ENCODE measurements at places on chromosomes 7 and 10.

DNA sequence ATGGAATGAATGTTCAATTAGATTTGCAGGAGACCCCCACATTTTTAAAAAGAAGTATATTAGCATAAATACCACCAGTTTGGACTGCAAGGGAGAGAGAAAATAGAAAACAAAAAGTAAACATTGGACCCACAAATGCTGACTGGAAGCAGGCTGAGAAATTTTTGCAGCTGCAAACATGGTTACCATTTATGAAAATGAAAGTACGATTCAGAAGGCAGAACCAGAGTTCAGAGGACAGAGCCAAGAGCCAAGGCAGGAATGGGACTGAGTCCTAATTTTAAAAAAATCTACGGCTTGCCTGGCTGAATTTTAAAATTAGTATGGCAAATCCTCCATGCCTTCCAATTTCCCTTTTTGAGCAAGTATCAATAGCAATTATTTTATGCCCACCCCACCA lies 74.6 kb upstream of the NPS start:
- DNase-seq: no peak

DNA sequence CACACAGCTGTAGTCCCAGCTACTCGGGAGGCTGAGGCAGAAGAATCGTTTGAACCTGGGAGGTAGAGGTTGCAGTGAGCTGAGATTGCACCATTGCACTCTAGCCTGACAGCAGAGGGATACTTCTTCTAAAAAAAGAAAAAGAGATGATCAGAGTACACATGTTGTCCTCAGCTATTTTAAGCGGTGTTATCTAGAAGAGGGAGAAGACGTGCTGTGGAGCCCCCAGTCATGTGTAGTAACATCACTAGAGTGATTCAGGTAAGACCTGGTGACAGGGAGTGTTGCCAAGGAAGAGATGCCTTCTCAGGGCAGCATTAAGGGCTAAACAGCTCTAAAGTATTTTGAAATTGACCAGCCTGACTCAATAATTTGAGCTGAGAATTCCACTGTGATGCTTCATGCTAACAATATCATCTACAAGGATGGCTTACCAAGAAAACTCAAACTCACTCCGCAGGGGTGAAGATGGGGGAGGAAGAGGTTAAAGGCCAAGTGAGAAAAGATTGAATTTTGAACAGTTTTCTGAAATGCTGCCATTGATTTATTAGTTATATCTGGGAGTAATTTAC lies 97.4 kb downstream of the KLF6 start:
- DNase-seq: no peak

DNA sequence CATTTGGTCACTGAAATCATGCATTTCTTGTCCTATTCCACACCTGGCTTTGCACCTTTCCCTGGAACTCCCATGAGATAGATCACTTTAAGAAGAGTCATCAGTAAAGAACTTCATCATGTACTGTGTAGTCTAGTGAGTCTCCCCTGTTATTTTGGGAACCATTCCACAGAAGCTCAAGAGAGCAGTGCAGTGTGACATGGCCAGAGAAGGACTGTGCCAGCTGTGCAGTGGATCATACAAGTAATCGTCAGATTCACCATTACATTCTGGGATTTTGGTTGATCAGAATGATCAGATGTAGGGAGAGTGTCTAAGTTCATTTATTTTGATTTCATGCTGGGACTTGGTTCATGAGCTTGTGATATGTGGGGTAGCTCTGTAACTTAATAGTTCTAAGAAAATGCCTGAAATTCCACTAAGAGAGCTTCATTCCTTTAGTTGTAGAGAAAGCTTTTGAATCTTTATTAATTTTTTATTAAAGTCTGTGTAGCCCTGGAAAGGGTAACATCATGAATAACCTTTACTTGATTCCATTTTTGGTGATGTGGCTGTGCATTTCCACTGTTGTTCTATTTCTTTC lies 166.8 kb downstream of the SUGCT start:
- DNase-seq: no peak

- DNase-seq: no peak
Observed at GRCh38 chr7:30412782-30413504, 65.6 kb downstream of the NOD1 start.

DNA sequence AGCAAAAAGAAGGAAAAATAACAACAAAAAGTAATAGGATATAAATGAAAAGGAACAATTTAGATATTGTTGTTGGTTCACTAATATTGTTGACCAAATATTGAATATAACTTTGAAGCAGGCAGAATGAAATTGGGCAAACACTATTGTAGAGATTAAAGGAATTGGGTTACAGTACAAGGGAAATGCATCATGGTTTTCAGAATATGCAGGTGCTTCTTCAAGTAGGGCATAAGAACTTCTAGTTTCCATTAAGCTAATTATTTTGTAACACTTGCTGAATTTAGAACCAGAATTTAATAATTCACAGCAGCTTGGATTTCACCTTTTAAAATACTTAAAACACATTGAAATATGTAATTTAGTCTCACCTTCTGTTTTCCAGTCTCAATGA lies 36.5 kb downstream of the RPA3 start:
- no peak for DNase-seq

GRCh38 chr10:123912466-123912865 lies 20.9 kb upstream of the CPXM2 start:
- no peak for DNase-seq

DNA sequence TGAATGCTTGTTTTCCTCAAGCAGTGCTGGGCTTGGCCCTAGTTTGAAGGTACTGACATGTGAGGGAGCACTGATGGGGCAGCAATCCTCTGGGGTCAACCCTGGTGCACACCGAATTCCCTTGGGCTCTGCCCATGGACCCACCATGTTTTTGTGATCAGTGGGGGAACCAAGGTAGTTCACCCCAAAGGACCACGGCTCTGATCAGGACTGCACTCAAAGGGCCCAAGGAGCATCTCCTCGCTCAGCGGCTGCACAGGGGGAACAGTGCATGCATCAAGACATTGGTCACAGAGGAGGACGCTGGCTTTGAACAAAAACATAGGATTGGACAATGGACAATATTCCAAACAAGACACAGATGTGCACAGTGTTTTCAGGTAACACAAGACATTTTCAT lies 12.7 kb downstream of the CXCL12 start:
- DNase-seq: no peak

GRCh38 chr10:129272176-129272575 lies 194.9 kb upstream of the MGMT start:
- DNase-seq: peak; percentile 61

DNA sequence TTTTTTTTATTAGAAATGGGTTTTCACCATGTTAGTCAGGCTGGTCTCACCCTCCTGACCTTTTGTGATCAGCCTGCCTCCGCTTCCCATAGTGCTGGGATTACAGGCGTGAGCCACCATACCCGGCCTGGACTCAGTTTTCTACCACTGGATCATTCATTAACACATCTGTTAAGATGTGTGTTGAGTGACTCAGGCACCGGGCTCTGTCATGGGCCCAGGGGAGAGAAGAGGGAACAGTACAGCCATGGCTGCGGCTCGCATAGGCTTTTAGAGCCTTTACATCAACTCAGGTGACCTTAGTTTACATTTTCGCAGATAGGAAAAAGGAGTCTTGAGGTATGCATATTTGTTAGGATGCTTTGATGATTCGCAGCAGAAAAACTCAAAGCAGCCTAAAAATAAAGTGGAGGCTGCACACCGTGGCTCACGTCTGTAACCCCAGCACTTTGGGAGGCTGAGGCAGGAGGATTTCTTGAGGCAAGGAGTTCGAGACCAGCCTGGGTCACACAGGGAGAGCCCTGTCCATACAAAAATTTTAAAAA lies 3.1 kb upstream of the ARPC1B start:
- DNase-seq: no peak

- DNase-seq: no peak
Observed at GRCh38 chr7:129307592-129307991, 82.8 kb downstream of the AHCYL2 start.

- no peak for DNase-seq
Observed at GRCh38 chr7:150891740-150892139, 39.4 kb downstream of the AOC1 start.

DNA sequence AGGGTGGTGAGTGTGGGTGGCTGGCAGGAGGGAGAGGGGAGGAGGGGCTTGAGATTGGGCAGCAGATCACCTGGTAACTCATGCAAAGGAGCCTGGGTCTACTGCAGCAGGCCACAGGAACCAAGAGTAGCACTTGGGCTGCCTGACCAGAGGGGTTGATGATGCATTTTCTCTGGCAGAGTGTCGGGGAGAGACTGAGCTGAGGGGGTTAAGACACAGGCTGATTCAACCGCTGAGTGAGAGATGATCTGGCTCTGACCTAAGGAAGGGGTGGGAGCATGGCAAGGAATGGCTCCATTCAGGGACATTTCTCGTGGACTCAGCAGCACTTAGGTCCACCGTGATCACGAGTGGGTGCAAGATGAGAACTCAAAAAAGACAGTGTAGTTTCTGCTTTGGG lies 115.5 kb upstream of the STK17A start:
- DNase-seq: no peak

DNA sequence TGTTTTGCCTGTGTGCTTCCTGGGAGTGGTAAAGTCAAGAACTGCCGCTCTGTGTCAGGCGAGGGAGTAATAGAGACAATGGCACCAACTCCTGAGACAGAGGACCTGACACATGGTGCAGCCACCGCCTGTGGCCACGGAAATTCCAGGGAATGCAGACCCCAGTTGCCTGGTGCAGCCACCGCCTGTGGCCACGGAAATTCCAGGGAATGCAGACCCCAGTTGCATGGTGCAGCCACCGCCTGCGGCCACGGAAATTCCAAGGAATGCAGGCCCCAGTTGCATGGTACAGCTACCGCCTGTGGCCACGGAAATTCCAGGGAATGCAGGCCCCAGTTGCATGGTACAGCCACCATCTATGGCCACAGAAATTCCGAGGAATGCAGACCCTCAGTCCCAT lies 8.7 kb downstream of the DIP2C start:
- DNase-seq: no peak

- DNase-seq: no peak
Observed at GRCh38 chr10:19983880-19984565, 167.8 kb downstream of the PLXDC2 start.

- DNase-seq: no peak
Observed at GRCh38 chr10:133141958-133142340, 18.1 kb upstream of the KNDC1 start.

GRCh38 chr10:34713875-34714274 lies 101.2 kb downstream of the PARD3 start:
- no peak for DNase-seq

GRCh38 chr10:4846775-4847174 lies 20.8 kb downstream of the AKR1E2 start:
- DNase-seq: no peak

DNA sequence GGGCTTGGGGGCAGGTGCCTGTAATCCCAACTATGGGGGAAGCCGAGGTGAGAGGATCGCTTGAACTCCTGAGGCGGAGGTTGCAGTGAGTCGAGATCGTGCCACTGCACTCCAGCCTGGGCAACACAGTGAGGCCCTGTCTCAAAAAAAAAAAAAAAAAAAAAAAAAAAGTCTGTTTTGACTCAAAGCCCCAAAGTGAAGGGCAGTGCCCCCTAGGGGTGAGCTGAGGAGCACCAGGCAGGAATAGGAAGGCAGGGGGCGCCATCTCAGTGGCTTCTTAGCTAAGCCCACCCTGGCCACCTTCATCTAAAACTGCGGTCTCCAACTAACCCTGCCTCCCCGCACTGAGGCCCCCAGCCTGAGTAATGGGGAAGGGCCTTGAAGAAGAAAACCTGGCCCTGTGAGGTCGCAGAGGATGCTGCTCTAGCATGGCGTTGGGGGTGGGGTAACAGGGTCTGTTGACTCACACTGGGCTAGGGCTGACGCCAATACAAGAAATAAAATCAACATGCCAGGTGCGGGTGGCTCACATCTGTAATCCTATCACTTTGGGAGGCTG lies 9.8 kb downstream of the PODXL start:
- peak; percentile 63 for DNase-seq

GRCh38 chr10:60376221-60377041 lies 13.2 kb downstream of the ANK3 start:
- no peak for DNase-seq

DNA sequence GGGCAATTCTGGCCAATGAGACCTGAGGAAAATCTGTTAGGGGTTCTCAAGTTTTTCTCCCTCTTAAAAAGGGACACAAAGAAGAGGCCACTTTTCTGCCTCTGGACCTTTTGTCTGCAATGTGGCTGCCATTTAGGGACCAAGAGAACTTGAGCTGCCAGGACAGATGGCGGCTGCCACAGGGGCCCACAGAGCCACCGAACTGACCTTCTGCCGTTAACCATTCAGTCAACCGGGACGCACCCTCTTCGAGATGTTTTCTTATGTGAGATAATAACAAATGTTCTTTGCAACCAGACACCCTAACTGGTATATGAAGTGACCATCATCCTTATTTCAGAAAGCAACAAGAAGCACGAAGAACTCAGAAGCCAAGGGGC lies 29.2 kb downstream of the GSDME start:
- DNase-seq: no peak

DNA sequence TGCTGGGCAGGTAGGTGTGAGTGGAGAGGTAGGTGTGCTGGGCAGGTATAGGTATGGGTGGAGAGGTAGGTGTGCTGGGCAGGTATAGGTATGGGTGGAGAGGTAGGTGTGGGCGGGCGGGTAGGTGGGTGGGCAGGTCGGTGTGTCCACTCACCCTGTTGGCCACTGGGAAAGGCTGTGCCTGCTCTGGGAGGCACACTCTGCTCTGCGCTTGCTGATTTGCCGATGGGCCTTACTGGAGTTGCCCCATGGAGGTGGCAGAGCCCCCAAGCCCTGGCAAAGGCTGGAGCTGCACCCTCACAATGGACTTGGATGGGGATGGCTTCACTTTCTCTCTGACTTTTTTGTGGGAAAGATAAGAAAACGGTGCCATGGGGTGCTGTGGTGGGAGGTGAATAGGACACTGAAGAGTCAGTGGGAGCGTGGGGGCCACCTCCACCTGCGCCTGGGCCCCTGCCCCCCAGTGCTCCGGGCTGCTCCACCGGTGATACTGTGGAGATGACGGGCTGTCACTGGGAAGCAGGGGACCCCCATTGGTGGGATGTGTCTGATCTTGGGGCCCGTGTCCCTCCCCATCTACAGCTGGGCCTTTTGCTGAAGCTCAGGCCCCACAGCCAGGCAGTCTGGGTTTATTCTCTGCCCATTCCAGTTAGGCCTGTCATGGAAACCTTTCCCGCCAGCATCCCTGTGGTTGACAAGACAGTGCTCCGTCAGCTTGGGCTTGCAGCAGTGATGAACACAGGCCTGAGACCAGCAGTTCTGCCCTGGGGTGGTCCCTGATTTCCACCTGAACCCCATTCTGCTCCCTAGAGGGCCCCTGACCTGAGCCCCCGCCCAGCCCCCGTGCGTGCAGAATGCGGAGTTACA lies 75.0 kb downstream of the NKX6-2 start:
- DNase-seq: peak; percentile 37

GRCh38 chr7:121420976-121421375 lies 24.9 kb upstream of the FAM3C start:
- no peak for DNase-seq

DNA sequence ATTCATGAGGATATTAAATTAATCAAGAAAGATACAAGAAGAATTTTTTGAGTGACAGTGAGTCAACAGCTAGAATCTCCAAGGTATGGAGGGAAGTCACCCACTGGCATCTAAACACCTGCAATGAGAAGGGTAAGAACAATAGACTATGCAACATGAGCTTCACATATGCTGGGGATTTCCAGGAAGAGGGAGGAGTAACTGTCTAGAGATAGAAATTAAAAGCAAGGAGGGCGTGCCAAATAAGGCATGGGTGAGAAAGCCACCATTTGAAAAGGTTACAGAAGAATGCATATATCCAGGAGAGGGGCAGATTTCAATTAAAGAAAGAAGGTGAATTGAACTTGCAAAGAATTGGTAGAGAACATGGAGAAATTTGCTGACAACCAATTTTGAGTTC lies 365.7 kb downstream of the GPR37 start:
- no peak for DNase-seq

GRCh38 chr7:7944619-7945282 lies 23.8 kb upstream of the GLCCI1 start:
- no peak for DNase-seq

- no peak for DNase-seq
Observed at GRCh38 chr7:50588937-50589336, 23.7 kb upstream of the DDC start.

All from right cardiac atrium (tissue), 5 donors.